SIG-M5 (cell line): ENCODE measurements at places on chromosomes 12 and 14.

- DNase-seq, result no peak
Observed at GRCh38 chr14:68580096-68580645, 212.7 kb downstream of the ZFP36L1 start.

- no peak for DNase-seq
Observed at GRCh38 chr14:74510223-74510931, 16.8 kb downstream of the ISCA2 start.

- DNase-seq, result no peak
Observed at GRCh38 chr12:49673446-49674317, 33.5 kb downstream of the FMNL3 start.

GRCh38 chr12:79555028-79555925 is 135.5 kb downstream of the PAWR start:
- no peak for DNase-seq

- no peak for DNase-seq
Observed at GRCh38 chr14:96098309-96098998, 59.3 kb downstream of the C14orf132 start.

GRCh38 chr14:23697680-23698079 is 61.5 kb downstream of the DHRS2 start:
- DNase-seq, result no peak

- DNase-seq, result no peak
Observed at GRCh38 chr12:75738486-75738885, 227.1 kb upstream of the KRR1 start.

- no peak for DNase-seq
Observed at GRCh38 chr14:25349269-25349668, 299.3 kb upstream of the STXBP6 start.

DNA sequence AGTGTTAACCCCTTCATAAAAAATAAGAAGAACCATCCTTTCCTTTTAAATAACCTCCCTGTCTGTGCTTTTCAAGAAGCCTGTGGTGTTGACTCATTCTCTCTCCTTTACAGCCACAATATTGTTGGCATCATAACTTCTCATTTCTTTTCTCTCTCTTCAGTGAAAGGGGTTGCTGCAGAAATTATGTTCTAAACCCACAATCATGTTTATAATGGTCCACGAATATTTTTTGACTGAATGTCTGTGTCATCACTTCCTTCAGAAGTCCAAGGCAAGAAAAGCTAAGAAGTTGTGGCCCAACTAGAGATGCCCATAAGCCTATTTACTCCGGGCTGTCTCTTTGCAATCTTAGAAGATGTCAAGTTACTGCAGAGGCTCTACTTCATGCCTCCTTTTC is 488.3 kb downstream of the APAF1 start:
- DNase-seq, result no peak

DNA sequence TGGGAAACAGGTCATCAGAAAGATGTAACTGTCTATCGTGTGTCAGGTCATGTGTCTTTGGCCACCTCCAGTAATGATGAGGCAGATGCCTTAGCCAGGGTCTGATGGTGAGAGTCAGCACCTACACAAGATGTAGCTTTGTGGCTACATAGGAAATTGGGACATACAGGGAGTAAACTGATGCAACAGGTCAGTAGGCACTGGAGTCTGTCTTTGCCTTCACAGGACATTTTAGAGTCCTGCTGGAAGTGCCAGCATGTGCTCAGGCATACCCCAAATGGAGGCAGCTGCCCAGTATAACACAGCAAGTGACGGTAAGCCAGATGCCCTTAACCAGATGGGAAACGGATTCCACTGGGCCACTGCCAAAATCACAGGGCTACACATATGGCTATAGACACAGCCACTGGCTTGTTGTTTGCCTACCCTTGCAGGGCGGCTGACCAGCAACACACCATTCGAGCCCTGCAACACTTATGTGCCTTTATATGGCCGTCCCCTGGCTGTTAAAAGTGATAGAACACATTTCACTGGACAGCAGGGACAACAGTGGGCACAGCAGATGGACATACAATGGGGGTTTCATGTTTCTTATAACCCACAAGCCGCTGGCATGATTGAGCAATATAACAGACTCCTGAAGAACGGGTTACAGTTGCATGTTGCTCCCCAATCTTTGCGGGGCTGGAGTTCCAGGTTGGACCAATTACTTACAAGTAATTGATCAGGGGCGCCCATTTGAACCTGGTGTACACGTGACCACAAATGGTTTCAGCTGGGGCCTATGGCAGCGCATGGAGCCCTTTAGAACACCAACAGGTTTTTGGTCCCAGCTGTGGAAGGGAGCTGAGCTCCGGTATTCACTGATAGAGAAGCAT is 12.9 kb upstream of the RNASE12 start:
- DNase-seq, result no peak

GRCh38 chr12:102419094-102419764 is 61.1 kb downstream of the IGF1 start:
- no peak for DNase-seq
